CD4-positive, alpha-beta T cell treated with Interleukin-4 for 4 hours (primary cell): ENCODE measurements at places on chromosomes 13 and 19.
A peak's percentile ranks its signal among the peaks of the same experiment; 100 is the strongest.

- DNase-seq, result no peak
These were observed 32.5 kb downstream of the CAB39L start for GRCh38 chr13:49411353-49411752.

DNA sequence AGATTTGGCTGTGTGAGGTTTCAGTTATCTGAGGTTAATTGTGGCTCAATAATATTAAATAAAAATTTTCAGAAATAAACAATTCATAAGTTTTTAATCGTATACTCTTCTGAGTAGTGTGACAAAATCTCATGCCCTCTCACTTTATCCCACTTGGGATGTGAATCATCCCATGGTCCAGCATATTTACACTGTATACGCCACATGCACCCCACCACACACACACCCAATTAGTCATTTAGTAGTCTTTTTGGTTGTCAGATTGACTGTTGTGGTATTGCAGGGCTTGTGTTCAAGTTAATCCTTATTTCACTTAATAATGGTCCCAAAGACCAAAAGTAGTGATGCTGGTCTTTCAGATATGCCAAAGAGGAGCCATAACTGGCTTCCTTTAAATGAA lies 66.4 kb upstream of the PCDH9 start:
- no peak for DNase-seq

DNA sequence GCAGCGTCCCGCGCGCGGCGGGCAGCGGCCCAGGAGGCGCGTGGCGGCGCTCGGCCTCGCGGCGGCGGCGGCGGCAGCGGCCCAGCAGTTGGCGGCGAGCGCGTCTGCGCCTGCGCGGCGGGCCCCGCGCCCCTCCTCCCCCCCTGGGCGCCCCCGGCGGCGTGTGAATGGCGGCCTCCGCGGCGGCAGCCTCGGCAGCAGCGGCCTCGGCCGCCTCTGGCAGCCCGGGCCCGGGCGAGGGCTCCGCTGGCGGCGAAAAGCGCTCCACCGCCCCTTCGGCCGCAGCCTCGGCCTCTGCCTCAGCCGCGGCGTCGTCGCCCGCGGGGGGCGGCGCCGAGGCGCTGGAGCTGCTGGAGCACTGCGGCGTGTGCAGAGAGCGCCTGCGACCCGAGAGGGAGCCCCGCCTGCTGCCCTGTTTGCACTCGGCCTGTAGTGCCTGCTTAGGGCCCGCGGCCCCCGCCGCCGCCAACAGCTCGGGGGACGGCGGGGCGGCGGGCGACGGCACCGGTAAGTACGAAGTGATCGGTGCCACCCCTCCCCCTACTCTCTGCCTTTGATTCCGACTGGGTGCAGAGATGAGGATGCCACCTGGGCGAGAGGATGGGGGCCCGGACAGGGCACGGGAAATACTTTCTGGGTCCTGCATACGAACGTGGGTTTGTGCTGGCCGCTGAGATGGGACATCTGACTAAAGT lies 874 bp downstream of the TRIM28 start:
- peak; percentile 72 for DNase-seq

DNA sequence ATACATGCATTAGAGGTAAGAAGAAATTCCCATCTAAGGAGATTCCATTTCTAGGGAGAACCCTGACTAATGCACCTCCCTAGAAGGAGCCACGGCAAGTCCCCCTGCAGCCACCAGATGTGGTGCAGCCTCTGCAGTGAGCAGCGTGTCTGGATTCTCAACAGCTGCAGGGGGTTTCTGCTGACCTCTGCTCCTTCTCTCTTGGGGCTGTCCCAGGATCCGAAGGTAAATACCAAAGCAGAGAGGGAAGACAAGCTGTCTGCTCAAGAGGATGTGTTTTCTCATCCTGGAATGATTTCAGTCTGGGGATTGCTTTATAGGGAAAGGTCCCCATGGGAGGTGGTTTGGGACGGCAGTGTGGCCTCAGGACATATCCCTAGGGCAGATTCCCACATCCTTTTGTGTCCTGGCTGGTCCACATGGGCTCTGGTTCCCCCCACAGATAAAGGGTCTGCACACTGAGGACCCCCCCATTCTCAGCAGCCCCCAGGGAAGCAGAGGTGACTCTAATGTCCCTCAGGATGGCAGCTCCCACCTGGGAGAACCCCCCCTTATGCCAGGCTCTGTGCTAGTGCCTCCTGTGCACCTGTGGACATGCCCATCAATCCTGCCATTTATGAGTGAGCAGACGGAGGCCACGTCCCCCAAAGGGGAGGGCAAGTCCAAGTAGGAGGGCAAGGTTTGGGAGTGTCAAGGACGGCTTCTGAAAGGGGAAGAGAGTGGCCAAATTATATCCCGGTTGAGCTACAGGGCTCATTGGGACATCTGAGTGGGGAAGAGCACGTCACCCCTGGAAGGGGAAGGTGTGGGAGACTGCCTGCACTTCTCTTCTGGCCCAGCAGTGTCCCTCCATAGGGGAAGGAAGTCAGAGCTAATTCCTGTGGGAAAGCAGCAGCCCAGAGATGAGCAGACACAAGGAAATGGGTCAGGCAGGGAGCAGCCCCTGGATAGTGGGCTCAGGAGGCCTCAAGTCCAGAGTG lies 10.2 kb upstream of the OR10H5 start:
- DNase-seq, result no peak

DNA sequence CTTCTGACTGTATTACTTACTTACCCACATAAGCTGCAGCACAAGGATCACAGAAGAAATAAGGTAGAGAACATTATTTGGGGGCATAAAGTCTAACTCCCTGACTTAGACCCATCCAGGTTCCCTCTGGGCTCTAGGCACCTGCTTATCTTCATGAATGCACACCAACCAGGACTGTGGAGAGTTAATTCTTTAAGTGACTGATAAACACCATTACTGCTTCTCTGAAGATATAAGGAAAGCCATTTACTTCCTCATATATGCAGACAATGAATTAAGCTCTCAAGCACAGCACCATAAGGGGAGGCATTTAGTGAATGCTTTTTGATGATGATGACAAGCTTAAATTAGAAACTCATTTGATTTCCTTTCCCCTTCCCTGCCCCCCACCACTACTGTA lies 22.5 kb downstream of the OBI1 start:
- DNase-seq, result no peak

GRCh38 chr13:40213779-40214178 lies 452.7 kb downstream of the FOXO1 start:
- no peak for DNase-seq

DNA sequence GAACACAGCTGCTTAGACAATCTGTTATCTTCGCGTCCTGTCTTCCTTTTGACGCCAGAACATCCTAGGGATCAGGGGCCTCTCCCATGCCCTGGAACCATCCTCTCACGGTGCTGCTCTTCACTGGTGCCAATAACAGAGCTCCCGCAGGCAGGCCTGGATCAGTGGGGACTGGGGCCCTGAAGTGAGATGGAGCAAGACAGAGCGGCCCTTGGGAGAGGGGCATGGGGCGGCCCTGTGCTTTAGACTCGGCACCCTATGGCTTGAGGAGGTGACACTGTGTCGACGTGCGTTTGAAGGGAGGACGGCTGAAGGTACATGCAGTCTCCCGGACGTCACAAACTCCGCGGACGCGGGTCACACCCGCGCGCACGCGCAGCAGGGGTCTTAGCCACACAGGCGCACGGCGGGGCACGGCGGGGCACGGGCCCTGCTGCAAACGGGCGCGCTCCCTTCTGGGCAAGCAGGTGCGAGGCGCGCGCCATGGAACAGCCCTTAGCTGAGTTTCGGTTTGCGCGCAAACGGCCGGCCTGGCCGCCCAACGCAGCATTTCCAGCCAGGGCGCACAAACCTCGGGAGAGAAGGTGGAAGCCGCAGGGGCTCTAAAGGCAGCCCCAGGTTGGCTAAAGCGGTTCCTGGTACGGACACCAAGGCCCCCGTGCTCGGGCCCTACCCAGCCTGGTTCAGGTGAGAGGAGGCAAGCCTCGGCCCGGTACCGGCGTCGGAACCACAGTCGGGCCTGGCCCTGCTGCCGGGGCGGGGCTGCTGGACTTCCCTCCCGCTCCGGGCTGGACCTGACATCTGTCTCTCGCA lies 16.5 kb upstream of the RNF17 start:
- no peak for DNase-seq

DNA sequence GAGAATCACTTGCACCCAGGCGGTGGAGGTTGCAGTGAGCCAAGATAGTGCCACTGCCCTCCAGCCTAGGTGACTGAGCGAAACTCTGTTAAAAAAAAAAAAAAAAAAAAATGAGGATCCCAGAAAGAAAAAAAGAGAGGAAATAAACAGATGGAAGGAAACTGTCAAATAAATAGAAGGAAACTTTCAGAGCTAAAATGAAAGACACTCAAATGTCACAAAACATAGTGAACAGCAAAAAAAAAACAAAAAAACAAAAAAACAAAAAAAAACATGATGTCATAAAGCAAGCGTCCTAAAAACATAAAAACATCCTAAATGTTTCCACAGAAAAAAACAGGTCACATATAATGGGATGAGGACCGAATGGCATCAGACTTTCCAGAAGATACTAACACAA lies 15.0 kb downstream of the MLLT1 start:
- DNase-seq, result no peak

- DNase-seq, result peak; percentile 1
These were observed 36.2 kb upstream of the SLC46A3 start for GRCh38 chr13:28754698-28755545.

- DNase-seq, result peak; percentile 41
These were observed at the start of gene GNA15 for GRCh38 chr19:3135961-3136683. TSS of gene GNA15 (plus strand) at chr19:3136033. CDS start at chr19:3136451, 418 bp downstream.

GRCh38 chr19:54482889-54483288 lies 9.8 kb upstream of the CDC42EP5 start:
- no peak for DNase-seq

GRCh38 chr13:27810461-27810860 lies 18.2 kb downstream of the GSX1 start:
- no peak for DNase-seq
